Femur (tissue), 1 donor: ENCODE measurements at places on chromosomes 11 and 22.

GRCh38 chr22:36745301-36745995 is 30.5 kb downstream of the IFT27 start:
- no peak for DNase-seq

DNA sequence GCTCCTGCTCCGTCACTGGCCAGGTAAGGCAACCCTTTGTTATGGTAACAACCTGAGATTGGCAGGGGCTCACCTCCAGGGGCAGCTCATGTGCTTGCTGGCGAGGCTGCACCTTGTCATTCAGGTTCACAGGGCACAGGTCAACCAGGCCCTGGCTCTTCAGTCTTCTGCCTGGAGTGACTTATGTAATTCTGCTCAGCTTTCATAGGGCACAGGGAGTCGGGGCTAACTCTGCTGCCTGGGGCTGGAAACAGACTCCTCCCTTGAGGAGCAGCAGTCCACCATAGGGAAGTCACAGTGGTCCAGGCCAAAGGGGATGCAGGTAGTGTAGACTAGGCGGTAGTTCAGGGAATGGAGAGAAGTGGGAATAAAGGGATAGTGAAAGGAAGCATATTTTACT is 1.5 kb upstream of the MIF start:
- DNase-seq = no peak

GRCh38 chr11:63903884-63904283 is 13.1 kb downstream of the RCOR2 start:
- DNase-seq = no peak

GRCh38 chr11:25515576-25515975 is 816.4 kb upstream of the ANO3 start:
- no peak for DNase-seq

- DNase-seq = no peak
Observed at GRCh38 chr22:41598891-41599635, 9.4 kb upstream of the PMM1 start.

GRCh38 chr11:65499713-65500386 is 1.0 kb downstream of the MALAT1 start:
- DNase-seq = no peak

- no peak for DNase-seq
Observed at GRCh38 chr22:48855013-48855412, 972.7 kb downstream of the BRD1 start.

DNA sequence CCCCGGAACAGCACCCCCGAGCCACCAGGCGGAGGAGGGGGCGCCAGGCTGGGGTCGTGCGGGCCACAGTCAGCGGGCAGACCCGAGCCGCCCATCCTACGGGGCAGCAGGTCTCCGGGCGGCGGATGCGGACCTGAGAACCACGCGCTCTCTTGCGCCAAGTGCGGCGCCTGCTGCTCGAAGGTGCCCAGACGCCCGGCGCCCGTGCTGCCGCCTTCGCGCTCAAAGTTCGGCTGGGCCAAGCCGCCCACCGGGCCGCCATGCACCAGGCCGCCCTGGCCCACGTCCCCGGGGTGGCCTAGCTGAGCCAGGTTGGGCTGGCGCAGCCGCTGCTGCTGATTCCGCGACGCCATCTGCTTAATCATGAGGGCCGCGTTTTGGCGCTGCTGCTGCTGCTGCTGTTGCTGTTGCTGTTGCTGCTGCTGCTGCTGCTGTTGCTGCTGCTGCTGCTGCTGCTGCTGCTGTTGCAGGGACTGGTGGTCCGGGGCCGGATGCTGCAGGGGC is 3.0 kb downstream of the MN1 start:
- no peak for DNase-seq

- DNase-seq = no peak
Observed at GRCh38 chr11:68581439-68581838, 102.9 kb upstream of the GAL start.

- no peak for DNase-seq
Observed at GRCh38 chr11:34904421-34904955, 11.7 kb downstream of the APIP start.

- DNase-seq = no peak
Observed at GRCh38 chr22:39999144-39999757, 4.5 kb downstream of the FAM83F start.

DNA sequence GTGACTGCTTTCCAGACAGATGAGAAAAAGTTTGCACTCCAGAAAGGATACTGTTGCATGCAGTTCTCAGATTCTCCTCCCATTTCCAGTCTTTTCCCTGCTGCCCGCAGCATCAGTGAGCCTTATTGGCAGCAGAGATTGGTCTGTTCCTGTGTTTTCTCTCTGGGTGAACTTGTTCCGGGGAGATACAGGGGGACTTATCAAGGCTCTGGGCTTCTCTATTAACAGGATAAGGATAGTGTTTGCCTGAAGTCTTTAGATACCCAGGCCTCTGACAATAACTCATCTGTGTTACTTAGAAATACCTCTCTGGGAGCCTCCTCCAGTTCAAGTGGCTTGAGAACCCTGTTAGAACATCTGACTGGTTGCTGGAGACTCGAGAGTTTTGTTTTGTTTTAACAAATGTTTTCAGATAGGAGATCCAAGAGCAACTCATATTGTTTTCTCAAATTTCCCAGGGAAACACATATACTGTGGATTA is 154.7 kb downstream of the BLID start:
- no peak for DNase-seq

DNA sequence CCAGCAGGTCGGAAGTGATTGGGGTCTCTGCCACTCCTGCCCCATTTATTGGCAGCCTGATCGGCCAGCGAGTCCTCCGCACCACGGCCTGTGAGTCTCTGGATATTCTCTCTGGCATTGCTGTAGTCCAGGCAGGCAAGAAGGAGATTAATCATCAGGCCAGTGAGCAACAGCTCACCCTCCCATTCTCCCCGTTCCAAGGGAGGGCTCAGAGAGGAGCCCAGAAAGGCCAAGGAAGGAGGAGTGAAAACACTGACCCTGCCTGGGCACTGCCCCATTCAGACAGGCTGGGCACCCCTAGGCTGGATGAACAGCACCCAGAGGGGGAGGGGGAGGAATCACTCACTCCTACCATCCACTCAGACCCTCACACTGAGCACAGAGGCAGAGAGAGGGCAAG is 3.1 kb downstream of the SAA2 start:
- no peak for DNase-seq
